ENCODE measurements at places on chromosomes 1 and 21.

- no peak for DNase-seq
Observed at GRCh38 chr1:101652484-101652883, 344.2 kb downstream of the OLFM3 start.

- DNase-seq = no peak
Observed at GRCh38 chr1:113320272-113320671, 70.0 kb upstream of the MAGI3 start.

DNA sequence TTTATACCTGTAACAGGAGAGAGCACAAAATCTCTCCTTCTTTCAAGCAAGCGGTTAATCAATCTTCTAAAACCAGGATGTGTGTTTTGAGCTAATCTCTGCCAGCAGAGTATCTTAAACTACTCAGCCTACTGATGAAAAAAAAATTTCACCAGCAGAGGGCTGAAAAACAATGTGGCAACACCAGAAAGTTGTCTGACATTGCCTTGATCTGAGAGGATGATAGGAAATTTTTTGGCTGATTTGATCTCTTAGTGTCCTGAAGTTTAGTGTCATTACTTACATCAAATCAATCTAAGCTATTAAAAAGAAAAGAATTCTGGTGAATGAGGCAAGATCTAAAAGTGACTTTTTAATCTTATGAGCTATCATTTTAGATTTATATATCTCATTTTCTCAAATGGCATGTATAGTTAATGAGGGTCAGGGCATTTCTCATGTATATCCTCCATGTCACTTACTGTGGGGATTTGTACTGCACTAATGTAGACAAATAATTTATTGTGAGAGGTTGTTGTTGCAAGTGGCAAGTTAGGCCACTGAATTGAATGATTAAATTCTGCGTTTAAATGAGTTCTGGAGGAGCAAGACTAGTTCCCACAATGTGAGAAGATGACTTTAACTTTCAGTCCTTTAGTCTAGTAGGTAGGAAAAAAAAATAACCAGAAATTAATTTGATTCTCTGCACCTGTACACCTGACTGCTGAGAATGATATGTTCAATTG is 10.9 kb downstream of the ADAMTS1 start:
- no peak for DNase-seq

DNA sequence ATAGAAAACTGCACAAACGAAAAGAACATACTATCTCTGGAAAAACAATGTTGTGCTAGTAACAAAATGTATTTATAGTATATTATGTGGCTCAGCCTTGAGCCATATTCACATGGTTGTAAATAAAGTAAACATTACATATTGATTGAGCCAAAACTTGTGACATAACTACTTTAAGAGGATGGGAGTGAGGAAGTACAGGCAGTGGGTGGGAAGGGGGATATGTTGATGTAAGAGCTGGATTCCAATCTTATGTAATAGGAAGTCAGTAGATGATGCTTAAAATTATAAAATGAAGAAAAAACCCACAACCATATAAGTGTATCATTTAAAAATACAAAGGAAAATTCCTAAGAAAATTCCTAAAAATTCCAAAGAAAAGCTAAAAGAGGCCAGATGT is 42.7 kb downstream of the RHOU start:
- no peak for DNase-seq

- DNase-seq = no peak
Observed at GRCh38 chr1:57858740-57859139, 434.9 kb upstream of the DAB1 start.

DNA sequence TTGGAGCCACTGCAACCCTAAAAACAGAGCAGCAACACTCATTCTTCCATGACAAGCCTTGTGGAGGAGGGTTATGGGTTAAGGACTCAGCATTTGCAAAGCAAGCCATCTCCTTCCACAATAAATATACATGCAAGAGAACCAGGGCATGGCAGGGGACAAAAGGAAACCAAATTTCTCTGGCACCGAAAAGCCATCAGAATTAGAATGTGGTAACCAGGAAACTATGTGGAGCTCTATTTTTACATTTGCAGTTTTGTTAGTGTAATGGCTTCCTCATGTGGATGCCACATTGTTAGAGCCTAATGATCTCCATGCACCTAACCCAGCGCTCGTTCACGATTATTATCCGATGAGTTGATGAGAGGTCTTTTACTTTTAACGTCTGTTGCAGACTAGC is 91.7 kb downstream of the NAV1 start:
- DNase-seq = no peak

- DNase-seq = no peak
Observed at GRCh38 chr1:113508364-113509164, 118.2 kb downstream of the MAGI3 start.

- DNase-seq = no peak
Observed at GRCh38 chr21:44925378-44925755, 4.7 kb upstream of the ITGB2 start.

GRCh38 chr21:36209626-36210171 is 53.1 kb downstream of the DOP1B start:
- no peak for DNase-seq

GRCh38 chr1:190479050-190479397 is 1.4 kb upstream of the BRINP3 start:
- no peak for DNase-seq

DNA sequence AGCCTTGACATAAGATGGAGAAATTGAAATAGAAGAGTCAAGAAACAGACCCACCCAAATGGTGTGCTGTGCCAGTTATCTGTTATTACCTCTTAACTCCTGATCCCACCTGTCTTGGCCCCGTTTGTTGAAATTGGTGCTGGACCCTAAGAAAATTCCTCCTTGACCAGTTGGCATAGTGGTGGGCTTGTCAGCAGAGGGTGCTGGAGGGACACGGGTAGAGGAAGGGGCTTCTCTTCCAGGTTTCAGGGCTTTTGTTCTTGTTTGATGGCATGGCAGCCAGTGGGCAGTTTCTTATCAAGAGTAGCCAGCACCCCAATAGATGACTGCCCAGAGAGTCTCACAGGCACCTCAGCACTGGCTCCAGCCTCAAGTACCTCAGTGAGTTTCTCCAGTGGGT is 51.6 kb downstream of the PCBP3 start:
- DNase-seq = no peak

GRCh38 chr1:89476072-89476471 is 48.6 kb upstream of the LRRC8B start:
- DNase-seq = no peak

DNA sequence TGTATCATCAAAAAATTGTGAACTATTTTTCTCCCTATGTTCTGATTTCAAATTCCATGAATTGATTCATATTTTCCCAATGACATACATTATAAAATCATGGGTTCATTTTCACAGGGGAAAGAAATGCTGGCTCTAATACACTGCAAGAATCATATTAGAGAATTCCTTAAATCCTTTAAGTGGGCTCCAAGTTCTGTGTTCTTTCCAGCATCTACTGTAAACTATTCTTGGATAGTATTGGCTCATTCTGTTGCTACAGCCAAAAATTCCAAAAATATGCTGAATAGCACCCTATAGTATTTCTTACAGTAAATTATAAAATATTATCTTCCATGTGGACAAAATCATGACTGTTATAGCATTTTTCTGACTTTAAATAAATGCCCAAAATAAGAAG is 19.0 kb upstream of the C1orf105 start:
- no peak for DNase-seq

DNA sequence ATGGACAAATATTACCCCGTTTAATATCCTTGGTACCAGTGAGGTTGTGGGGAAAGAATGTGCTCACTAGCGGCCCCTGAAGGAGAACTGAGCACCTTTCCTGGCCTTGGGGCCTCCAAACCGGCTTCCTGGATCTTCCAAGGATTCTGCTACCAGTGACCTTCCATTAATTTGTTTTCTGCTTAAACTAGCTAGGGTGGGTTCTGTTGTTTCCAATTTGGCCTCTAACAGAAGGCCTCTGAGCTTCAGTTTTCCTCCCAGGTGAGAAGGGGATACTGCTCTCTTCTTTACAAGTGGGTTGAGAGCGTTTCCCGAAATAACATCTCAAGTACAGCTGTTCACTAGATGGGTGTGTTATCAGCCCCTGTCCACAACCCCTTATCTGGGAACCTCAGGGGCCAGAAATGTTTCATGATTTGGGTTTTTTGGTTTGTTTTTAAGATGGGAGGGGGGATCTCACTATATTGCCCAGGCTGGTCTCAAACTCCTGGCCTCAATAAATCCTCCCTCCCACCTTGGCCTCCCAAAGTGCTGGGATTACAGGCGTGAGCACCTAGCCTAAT is 16.9 kb upstream of the IFNGR2 start:
- DNase-seq = no peak

DNA sequence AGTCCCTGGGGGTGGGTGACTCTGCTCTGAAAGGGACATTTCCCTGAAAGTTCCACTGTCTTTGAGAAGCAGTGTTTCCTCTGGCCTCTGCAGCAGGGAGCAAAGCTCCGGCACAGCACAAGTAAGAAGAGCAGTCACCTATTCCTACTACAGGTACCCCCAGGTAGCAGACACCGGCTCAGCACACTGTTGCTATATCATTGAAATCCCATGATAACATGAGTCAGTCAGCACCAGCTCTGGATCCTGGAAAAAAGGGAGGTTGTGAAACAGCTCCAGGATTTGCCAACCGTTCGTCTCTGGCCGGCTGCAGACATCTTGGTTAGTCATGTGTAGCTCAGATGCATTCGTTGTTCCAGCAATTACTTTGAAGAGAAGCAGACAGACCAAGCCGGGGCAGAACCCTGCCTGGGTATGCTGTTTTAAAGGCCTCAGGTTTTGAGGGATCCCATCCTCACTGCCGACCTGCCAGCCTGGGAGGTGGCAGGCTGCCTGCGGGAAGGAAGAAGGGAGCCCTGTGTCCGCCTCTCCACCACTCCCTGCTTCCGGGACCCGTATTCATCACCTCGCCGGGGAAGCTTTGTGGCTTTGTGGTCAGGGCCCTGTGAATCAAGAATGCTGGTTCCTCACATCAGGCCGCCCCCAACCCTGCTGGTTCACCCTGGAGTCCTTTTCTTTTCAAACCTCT is 139.2 kb downstream of the CLIC6 start:
- no peak for DNase-seq

DNA sequence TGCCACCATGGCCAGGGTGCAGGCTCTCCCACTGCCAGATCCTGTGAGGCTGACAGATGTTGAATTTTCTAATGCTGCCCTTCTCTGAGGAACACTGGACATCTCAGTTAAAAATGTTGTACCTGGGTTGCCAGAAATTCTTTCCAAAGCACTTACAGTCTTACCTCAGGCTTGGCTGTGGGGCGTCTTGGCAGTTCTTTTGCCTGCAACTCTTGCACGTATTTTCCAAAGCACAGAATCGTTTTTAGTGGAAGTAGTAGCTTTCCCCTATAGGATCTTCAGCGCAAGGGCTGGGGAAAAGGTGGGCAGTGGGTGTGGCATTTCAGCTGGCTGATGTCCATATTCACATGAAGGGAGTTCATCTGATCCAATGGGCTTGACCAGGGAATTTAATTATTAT is 53.9 kb downstream of the EDN2 start:
- no peak for DNase-seq

- DNase-seq = no peak
Observed at GRCh38 chr1:180083164-180083563, 71.5 kb upstream of the QSOX1 start.

DNA sequence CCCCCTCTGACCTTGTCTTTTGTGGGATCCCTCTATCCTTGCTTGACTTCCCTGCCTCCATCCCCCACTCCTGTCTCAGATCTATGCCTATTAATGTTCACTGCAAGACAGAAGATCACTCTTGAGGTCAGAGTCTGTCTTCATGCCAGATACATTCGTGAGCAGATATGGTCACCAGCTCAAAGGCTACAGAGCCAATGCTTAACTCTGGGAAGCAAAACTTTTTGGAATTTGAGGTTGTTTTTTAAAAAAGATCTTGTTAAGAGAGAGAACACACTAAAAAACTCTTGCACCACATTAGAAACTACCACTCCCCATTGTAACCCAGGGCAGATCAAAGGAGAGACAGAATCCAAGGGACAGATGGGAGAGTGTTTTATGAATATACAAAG is 17.1 kb upstream of the A3GALT2 start:
- DNase-seq = no peak

DNA sequence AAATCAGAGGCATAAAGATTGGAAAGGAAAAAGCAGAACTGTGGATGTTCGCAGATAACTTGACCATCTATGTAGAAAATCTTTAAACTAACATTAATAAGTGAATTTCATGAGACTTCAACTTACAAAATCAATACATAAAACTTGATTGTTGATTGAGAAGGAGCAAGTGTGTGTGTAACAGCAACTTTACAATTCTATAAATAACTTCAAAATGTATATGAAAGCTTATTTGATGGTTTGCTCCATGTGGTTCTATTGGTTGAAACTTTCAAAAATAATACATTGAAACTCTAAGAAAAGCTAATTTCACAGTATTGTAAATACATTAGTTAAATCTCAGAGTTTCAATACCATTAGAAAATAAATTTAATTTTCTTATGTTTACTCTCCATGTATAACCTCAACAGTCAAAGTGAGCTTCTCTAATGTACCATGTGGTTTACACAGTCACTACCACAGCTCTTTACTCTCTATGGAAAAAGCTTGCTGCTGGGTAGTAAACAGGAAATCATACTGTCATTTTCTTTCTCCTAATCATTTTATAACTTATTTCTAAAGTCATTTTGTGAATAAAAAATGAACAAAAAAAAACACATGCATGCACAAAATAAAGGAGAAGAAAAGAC is 12.0 kb downstream of the AKT3 start:
- no peak for DNase-seq

GRCh38 chr1:43978264-43978550 is 803 bp upstream of the B4GALT2 start:
- DNase-seq = no peak

DNA sequence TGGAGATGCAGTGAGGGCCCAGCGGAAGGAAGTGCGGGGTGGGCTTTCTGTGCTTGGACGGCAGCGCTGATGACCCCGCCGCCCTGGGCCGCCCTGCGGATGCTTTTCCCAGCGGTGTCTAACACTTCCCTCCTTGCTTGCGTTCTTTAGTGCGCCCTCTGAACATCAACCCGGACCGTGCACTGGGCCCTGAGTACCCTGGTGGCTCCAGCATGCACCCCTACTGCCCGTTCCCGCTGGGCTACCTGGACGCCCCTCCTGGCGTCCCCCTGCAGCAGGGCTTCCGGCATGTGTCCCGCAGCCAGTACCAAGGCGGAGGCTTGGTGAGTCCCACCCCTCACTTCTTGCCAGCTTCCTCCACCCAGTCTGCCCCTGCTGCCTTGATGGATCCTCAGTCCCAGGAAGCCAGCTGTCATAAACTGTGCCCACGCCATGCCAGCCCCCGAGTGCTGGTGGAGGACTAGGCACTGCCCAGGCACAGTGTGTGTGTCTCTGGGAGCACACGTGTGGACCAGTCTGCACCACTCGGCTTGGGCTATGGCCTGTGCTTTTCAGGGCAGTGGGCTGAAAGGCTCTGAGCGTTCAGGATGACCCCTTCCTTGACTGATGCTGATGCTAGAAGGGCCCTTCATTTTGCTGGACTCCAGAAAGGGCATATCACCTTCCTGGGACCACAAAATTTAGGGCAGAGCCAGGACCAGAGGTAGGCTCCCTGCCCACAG is 2.3 kb downstream of the DMRTB1 start:
- no peak for DNase-seq

GRCh38 chr1:92585831-92586230 is 99.1 kb upstream of the GFI1 start:
- no peak for DNase-seq

DNA sequence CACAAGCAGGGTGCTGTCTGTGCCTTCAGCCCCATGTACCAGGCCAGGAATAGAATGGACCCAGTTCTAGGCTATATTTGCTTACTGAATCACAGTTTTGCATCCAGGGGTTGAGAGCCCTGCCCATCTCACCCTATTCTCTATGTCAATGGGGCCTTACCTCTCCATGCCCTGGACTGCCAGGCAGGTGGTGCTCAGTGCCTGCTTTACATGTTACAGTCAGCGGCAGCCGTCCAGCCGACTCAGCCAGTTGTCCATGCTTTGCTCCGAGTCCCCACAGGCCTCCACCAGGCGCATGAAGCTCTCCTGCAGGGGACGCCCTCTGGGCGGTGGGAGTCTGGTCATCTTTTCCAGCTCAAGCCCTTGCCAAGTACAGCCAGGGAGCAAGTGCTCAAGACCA is 12.2 kb upstream of the FAM167B start:
- DNase-seq = no peak

All from caudate nucleus (tissue), 63 donors.